ENCODE measurements at places on chromosomes 11 and 22. TPM values are rescaled to one million over a fixed set of nuclear protein-coding genes. Genes with fewer than 3 reads are reported as not detected.
A peak's percentile ranks its signal among the peaks of the same experiment; 100 is the strongest.

ANGPTL5 gene
- polyA plus RNA-seq: not detected

ANO9 gene
- polyA plus RNA-seq: 1.9 TPM

KDM4D gene
- 1.1 TPM for polyA plus RNA-seq

TKFC gene
- 49.6 TPM for polyA plus RNA-seq

PPFIA1 gene
- 8.1 TPM for polyA plus RNA-seq

OR52I2 gene
- not detected for polyA plus RNA-seq

DMC1 gene
- polyA plus RNA-seq: 0.18 TPM

MISFA gene
- polyA plus RNA-seq: 0.51 TPM

DDIAS gene
- polyA plus RNA-seq: 4.4 TPM

VSIG2 gene
- 0.29 TPM for polyA plus RNA-seq

HSPB2 gene
- not detected for polyA plus RNA-seq

SHANK2 gene
- polyA plus RNA-seq: not detected

PAFAH1B2 gene
- polyA plus RNA-seq: 21.8 TPM

GRCh38 chr22:41526830-41527799, 17.2 kb downstream of the POLR3H start:
- peak; percentile 65 for DNase-seq

DNA sequence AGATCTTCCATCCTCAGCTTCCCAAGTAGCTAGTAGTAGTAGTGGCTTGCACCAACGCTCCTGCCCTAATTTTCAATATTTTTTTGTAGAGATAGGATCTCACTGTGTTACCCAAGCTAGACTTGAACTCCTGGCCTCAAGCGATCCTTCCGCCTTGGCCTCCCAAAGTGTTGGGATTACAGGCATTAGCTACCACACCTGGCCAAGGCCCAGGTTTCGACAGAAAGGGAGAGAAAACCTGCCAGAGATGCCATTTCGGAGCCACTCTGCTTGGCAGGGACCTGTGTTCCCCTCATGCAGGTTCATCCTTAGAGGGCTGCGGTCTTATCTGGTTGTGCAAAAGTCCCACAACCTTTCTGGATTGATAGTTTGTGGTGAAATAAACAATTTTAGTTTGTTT, 41.4 kb downstream of the FAM83F start:
- no peak for DNase-seq

DNA sequence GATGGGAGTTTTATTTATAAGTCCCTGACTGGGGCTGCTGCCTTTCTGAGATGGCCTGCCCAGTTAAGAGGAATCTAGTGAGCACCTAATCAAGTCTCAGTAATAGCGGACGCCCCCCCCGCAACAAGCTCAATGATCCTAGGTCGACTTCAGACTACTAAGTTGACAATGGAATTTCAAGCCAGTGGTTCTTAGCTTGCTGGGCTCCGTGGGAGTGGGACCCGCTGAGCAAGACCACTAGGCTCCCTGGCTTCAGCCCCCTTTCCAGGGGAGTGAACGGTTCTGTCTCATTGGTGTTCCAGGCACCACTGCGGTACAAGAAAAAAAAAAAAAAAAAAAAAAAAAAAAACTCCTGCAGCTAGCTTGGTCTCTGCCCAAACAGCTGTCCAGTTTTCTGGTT, 156.8 kb upstream of the CARD18 start:
- DNase-seq: no peak

DNA sequence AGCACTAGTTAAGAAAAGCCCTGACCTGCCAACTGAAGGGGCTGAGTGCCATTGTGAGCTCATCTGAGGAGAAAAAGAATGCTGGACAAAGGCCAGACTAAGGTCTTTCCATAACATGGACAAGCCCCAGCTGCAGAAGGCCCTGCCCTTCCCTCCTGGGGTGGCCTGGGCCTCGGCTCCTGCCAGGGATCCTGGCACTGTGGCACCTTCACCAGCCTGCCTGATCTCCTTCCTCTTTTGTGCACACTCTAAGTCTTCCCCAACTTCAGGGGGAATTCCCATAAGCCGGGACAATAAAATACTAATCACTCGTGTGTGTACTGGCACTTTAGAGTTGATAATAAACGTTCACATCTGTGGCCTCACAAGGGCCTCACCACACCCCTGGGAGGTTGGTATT, 9.9 kb downstream of the TMPRSS13 start:
- peak; percentile 30 for DNase-seq

DNA sequence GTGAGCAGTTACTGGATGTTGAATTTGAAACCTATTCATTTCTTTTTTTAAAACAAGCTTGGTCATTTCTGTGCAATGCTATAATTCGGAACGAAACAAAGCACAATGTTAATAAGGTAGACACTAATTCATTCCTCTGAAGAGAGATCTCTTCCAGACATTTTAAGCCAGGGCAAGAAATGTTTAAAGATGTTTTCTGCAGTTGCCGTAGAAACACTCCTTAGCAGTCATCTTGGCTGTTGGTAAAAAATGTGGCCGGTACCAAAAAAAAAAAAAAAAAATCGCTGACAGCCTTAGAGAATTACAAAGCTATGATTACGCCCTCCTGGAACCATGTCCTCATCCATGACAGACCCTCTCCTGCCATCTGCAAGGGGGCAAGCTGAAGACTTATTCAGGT, 66.4 kb upstream of the TTC12 start:
- no peak for DNase-seq

DNA sequence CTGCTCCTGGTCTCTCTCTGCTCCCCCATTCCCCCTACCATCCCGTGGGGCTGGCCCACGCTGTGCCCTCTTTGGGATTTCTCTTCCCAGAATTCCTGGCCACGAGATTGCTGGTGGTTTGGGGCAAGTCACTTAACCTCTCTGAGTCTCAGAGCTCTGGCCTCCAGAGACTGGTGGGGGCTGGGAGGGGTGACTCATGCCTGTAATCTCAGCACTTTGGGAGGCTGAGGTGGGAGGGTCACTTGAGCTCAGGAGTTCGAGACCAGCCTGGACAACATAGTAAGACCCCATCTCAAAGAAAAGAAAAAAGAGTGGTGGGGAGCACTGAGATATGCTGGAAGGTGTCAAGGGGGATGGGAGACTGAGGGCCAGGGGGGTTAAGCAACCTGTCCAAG, 18.3 kb downstream of the OTUB1 start:
- no peak for DNase-seq

DNA sequence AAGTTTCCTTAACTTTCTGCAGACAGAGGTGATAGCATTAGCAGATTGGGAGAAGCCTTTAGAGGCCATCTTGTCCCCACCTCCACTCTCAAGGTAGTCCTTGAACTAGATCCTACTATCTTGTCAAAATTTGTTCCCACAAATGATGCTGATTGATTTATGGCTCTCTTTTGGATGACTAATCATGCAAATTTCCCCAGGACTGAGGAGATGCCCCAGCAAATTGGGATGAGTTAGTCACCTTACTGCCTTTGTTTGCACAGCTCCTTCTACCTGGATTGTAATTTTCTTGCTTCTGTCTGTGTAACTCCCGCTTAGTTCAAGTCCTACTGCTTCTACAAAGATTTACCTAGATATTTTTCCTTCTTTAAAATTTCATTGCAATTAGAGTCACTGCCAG, 391.4 kb upstream of the CADM1 start:
- DNase-seq: no peak

DNA sequence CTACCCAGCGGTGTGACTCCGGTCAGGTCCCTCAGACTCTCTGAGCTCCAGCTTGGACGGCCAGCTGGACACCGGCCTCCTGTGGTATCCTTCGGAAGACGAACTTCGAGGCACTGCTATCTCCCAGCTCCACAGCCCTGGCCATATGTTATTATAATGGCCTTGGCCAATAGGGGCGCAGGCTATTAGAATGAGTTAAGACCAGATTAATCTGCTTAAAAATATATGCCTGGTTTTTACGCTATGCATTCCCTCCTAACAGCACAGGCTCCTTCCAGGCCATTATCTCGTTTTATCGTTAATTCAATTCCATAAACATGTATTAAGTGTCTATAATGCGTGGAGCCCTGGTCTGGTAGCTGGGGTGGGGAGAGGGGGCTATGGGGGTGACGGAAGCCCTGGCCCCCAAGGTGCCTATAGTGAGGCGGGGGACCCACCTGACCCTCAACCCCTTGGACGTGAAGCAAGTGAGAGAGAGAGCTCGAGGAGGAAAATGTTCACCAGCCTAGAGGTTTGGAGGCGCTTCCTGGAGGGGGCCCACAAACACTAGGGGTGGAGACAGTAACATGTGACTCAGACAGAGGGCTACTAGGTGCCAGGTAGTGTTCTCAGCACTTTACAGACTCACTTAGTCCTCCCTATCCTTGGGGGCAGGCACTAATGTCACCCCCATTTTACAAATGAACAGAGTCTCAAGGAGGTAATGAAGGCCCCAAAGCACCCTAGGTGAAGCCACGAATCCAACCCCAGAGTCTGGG, 37.5 kb upstream of the TCF20 start:
- no peak for DNase-seq

- no peak for DNase-seq
Measured at GRCh38 chr11:122028036-122028435, 88.0 kb downstream of the BLID start.

DNA sequence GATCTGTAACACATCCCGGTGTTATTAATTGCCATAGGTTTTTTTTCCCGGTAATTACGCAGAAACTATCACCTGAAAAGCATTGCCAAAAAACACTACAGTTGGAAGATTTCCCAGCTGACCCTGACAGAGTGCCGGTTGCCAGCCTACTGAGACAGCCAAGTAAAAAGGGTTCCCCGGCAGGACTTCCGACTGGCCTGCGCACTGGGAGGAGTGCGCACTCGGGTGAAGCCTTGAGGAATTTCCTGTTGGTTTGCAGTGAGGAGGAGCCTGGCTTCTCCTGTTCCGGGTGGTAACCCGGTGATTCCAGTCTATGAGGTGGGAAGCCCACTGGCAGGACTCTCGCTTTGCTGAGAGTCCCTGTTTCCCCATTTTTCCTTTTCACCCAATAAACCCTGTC, 52.1 kb downstream of the CNTF start:
- DNase-seq: no peak

DNA sequence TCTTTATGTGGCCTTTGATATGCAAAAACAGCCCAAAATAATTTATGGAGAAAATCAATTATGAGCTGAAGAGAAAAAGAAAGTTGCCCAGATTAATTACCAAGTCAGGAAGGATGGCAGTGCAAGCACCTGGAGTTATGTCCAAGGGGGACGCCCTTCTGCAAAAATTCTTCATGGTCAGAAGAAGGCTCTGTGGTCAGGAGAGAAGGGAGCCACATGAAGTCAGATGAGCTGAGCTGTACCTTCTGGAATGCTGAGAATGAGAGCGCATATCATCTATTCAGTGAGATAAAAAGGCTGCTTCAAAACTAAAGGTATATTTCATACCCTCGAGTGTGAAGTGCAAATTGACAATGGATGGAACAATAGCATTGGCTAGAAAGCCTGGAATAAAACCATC, 607.4 kb downstream of the NTM start:
- DNase-seq: no peak

DNA sequence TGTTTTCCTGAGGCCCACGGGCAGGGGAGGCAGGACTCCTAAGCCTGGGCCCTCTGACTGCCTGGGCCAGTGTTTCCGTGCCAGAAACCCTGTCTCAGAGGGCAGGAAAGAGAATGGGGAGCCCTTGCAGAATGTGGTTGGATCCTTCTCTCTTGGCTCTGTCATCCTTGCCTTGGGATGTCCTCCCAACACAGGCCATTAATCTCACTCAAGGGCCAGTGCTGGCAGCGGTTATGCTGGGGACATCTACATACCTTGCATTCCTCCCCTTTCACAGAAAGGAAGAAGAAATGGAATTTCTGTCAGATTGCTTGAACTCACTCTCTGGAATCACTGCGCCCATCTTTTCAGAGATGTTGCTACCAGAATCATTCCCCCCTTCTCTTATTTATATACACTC, 296.9 kb downstream of the KIRREL3 start:
- no peak for DNase-seq

GRCh38 chr11:100855466-100856067, 168.5 kb downstream of the ARHGAP42 start:
- DNase-seq: peak; percentile 28

DNA sequence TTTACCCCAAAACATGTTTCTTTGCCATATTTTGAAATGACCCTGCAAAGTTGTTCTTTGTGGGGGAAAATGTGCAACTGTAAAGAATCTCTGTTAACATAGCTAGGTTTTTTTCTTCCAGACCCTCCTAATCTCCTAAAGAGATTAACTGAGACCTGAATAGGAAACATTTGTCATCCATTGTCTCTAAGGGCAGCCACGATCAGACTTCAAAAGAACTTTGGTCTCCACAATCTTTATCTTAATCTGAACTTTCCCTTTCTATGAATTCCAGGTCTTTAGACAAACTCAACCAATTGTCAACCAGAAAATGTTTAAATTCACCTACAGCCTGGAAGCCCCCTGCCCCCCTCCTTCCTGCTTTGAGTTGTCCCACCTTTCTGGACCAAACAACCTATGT, 4.6 kb upstream of the LGALS12 start:
- no peak for DNase-seq

GRCh38 chr11:28447226-28447625, 339.0 kb downstream of the METTL15 start:
- no peak for DNase-seq

DNA sequence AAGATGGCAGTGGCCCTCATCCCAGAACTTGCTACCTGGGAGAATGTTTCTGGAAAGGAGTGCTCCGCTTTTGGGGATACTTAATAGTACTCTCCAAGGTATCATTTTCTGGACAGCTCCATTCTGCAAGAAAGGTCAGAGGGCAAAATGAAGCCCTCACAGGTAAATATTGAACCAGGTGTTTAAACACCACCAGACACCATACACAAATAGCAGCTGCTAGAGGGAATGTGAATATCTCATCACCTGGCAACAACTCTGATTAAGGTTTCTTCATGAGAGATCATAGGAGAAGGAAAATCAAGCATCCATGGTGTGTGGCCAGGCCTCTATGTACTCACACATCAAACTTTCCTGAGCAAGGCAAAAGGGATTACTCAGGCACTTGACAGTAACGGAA, 226.1 kb upstream of the FAT3 start:
- DNase-seq: no peak

- DNase-seq: no peak
Measured at GRCh38 chr11:78812513-78813293, 238.0 kb upstream of the NARS2 start.

DNA sequence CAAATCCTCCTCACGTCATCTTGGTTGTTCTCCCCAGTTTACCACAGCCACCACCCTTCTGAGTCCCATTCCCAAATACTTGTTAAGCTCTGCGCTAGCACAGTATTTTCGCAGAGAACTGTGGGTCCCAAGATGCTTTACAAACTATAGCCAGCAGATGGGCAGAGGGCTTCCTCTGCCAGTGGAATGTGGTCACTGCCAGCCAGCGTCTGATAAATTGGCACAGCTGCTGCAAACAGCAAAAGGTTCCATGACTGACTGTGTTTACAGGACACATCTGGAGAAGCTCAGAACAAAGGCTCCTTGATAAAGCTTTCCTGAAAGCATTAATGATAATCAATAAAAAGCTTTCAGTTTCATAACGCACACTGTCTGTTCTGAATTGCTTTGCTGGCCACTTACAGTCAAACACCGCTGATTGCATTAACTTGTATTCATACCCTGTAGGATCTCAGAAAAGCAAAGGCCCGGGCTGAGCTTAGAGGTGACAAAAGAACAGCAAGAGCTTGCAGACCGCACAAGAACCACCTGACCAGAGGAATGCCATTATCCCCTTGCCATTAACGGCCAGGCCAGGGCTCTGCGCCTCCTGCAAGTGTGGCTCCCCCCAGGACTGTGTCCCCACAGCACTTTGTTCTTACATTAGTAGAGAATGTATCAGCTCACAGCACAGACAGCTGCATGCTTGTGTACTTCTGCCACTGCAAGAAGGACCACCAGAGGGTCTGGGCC, 120.6 kb downstream of the MICAL3 start:
- DNase-seq: no peak

- no peak for DNase-seq
Measured at GRCh38 chr22:30447656-30448055, 22.1 kb downstream of the MTFP1 start.

Measured in naive B cell (primary cell).